ENCODE measurements at places on chromosomes 7 and 10.

GRCh38 chr7:158950914-158951635 is 94.7 kb downstream of the DYNC2I1 start:
- DNase-seq, result no peak

DNA sequence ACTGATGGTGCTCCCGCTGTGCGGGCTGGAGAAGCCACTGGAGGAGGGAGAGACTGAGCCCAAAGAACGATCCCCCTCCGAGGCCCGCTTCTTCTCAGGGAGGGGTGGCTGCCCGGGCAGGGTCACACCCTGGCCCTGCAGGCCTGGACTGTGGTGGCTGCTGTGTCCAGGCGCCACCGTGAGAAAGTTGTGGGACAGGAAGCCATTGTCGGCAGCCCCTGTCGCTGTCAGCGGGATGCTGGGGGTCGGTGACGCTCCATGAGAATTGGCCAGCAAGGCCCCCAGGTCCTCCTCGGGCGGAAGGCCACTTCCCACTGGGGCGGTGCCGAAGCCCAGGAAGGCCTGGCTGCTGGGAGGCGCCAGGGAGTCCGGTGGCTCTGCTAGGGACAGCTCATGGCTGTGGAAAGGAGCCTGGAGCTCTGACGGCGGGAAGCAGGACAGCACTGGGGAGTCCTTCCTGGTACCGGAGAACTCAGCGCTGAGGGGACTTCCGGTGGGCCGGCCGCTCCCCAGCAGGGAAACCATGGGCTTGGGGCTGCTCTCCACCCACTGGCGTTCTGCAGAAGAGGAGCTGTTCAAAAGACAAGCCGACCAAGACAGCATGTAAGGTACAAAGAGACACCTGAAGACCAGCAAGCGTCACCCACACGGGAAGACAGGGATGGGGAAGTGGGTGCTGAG is 278.8 kb downstream of the TNS3 start:
- no peak for DNase-seq

GRCh38 chr7:27316311-27316710 is 73.7 kb downstream of the EVX1 start:
- DNase-seq, result no peak

- DNase-seq, result no peak
These were observed 68.9 kb upstream of the FRMD4A start for GRCh38 chr10:14399641-14400040.

- no peak for DNase-seq
These were observed 15.2 kb upstream of the FBXW4 start for GRCh38 chr10:101710059-101710695.

DNA sequence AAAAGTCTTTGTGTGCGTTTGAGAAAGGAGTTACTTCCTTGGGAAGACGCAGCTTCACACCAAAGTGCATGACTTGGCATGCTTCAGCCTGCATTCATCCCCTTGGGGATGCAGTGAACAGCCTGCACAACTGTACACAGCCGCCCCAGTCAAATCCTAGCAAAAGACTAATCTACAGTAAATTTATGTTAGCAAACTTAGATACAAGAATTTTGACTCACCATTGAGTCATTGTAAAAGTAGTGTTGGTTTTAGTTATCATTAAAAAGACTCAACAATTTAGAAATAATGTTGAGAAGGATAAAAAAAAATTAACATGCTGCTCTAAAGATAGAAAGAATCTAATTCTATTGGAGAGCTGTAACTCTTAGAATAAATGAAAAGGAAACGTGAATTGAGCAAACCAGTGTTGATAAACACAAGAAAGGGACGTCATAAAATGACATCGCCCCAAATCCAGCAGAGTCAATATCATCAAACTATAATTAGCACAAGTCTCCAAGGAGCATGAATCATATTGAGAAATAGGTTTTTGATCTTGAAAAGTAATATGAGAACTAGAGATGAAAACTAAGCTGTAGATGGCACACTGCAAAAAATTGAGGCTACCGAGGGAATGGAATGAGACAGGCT is 11.9 kb upstream of the OPTN start:
- DNase-seq, result no peak

DNA sequence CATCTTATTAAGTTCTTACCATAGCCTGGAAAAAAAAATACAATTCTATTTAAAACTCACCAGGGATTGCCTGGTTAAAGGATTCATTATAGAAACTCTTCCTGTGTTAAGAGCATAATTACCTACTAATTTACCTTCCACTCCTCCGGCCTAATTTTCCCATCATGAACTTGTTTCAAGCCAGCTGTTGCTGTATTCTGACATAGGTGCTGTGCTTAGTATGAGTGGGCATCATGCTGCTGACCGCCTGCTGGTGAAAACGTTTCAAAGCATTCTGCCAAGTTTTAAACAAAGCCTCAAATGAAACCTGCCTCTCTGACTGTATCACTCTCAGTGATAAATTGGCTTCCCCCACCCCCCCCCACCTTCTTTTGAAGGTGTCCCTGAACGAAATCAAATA is 47.8 kb upstream of the KCNMA1 start:
- no peak for DNase-seq

DNA sequence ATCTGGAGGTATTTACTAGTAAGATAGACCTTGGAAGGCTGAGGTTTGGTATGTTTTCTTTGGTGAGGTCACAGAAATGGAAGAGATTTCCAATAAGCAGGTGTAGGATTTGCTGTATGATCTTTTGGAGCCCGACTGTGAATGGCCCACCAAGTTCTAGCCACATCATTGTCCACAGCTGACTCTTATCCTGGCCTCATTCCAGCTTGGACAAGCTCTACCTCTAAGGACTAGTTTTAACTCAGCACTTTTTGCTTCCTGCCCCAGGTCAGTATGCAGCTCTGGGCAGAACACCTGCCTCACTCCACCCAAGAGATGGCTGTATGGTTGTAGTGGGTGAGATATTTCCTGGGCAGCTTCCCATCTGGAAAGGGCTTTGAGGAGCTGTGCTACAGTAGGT is 6.1 kb upstream of the CPA4 start:
- no peak for DNase-seq

GRCh38 chr10:100755821-100756220 is 10.4 kb downstream of the PAX2 start:
- no peak for DNase-seq

- no peak for DNase-seq
These were observed 34.1 kb upstream of the OCM2 start for GRCh38 chr7:98024075-98024474.

DNA sequence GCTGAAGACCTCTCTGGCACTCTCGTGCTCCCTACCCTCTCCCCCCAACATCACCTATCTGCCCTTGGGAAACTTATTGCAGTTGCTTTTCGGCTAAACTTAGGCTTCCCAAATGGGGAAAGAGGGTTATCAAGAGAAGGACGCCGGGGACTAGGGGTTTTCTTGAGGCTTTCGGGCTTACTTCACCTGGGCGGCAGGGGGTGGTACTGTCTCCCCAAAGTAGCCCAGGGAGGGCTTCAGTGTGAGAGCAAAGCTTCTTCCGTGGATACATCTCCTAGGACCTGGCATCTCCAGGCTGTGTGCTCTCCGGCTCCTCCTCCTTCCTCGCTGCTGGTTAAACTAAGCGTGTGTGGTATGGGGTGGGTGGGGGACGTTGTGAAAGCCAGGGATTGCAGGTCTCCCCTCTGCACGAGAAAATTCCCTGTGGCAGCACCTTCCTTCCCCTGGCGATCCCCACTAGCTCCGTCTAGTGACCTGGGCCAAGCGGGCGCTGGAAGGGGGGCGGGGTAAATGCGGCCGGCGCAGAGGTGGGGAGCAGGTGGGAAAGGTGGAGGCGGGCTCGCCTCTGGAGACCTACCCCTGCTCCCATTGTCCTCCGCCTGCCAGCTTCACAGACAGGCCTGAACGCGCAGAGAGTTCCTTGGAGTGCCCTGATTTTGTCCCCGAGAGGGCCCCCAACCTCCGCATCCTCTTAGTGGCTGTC is 1.1 kb downstream of the PLXDC2 start:
- peak; percentile 21 for DNase-seq

GRCh38 chr10:91061608-91062007 is 140.7 kb upstream of the ANKRD1 start:
- no peak for DNase-seq

DNA sequence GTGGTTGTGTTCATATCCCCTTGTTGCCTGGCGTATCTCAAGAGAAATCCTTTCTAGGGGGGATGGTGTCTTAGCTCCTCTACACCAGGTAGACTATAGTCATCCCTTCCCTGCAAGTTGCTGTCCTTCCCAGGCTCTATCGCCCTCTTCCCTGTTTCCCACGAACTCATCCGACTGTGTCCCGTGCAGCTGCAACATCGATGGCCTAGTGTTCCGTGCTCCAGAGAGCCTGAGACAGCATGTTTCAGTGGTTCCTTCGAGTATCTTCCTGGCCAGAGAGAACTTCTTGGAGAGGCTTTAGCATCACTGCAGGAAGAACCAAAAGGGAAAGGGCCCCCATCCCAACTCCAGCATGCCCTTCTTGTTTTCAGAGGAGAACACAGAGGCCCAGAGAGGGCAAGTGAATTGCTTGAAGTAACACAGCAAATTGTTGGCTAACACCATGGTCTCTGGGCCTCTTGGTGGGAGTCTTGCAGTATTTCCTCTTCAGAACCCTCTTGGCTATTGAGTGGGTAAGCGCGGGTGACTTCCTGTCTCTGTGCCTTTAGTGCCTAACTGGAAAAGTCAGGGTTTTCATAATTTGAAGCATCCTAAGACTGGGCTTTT is 162.9 kb downstream of the RGS10 start:
- DNase-seq, result no peak

DNA sequence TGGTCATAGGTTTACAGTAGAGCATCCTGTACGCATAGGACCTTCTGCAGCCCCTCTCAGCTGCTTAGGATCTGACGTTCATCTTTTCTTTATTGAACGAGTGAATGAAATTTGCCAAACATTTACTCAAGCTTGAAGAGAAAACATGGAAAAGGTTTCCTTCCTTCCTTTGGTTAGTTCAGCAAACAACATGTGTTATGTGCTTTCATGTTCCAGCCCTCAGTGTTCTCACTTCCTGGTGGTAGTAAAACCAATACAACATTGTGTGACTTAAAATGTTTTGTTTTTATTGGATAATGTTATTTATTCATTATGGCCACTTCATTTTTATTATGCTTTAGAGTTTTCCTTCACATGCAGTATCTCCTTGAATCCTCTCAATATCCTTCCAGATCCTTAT is 1.4 kb upstream of the CDCA7L start:
- DNase-seq, result no peak

GRCh38 chr10:26665080-26666048 is 32.1 kb upstream of the PDSS1 start:
- no peak for DNase-seq

Measured in activated naive CD8-positive, alpha-beta T cell treated with anti-CD3 and anti-CD28 coated beads, Interleukin-2, amount 10 ng/mL, durations not matched to agents 7 days and 5 days (primary cell).